ENCODE measurements at places on chromosomes 4 and X.

- DNase-seq = no peak
Measured at GRCh38 chr4:32261196-32261595, 1541.0 kb downstream of the PCDH7 start.

- no peak for DNase-seq
Measured at GRCh38 chr4:108155373-108155772, 13.4 kb downstream of the LEF1 start.

DNA sequence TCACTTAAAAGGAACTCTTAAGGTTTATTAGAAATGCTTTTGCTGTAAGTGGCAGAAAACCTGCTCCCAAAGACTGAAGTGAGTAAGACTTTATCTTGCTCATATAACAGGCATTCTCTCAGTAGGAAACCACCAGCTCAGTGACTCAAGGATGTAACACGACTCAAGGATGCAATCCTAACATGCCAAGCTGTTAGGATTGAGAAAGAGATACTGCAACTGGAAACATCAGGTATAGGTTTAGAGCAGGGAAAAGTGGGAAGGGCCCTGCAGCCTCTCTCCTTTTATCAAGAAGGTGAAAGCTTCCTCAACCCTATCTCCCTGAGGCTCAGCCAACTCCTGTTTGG lies 11.9 kb upstream of the SLC9A7 start:
- DNase-seq = no peak

DNA sequence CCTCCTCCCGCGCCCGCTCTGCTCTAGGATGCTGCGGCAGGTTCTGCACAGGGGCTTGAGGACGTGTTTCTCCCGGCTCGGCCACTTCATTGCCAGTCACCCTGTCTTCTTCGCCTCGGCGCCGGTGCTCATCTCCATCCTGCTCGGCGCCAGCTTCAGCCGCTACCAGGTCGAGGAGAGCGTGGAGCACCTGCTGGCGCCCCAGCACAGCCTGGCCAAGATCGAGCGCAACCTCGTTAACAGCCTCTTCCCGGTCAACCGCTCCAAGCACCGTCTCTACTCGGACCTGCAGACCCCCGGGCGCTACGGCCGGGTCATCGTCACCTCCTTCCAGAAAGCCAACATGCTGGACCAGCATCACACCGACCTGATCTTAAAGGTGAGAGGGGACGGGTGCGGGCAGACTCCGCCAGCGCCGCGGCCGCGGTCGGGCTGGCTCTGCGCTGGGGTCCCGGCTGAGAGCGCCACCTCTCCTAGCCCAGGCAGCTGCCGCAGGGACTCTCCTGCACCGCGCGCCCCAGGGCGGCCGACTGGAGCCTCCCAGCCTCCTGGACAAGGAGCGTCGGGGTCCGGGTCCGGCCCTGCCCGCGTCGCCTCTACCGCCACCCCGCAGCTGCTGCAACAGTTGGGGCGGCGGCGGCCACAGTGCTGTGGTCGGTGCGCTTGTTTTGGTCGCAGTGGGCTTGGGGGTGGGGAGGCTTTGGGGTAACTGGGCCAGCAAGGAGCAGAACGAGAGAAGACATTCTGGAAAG lies at the start of gene PTCHD1:
PTCHD1 (plus strand) TSS at position 2 of the 752 bp plus-strand sequence; CDS start at position 29, 27 bp downstream.
- no peak for DNase-seq

DNA sequence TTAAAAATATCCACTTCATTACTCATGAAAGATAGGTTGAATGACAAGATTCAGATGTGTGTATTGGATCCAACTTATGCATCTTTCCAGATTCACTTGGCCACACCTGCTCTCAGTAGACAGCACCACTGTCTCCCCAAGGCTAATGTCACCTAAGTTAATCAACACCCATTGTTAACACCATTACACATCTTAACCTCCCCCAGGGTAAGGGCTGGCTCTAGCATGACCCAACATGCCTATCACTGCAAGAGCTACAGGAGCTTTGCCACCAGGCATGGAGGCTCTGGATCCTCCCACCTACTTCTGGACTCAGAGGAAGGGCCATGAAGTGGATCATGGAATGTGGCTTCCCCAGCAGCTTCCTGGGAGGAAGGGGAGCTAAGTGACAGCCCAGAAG lies 32.8 kb upstream of the LSM6 start:
- DNase-seq = no peak

GRCh38 chrX:14015941-14016340 lies 13.8 kb downstream of the GEMIN8 start:
- no peak for DNase-seq
